ENCODE measurements at places on chromosomes 4 and X.

DNA sequence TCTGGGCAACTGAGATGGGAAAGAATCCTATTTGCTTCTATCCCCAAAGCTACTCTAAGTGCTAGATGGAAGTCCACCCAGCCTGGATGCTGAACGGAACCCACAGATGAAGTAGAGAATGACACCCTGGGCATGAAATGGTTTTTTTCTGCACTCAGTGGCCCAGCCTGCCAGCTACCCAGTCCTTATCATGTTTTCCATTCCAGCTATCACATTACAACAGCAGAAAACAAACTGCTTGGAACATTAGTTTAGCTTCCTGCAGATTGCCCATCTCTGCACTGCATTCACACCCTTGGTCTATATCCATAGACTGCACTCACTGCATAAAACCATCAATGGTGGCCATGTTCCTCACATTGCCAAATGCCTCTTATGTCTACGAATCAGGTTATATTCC is 79.1 kb downstream of the NYX start:
- DNase-seq: no peak

DNA sequence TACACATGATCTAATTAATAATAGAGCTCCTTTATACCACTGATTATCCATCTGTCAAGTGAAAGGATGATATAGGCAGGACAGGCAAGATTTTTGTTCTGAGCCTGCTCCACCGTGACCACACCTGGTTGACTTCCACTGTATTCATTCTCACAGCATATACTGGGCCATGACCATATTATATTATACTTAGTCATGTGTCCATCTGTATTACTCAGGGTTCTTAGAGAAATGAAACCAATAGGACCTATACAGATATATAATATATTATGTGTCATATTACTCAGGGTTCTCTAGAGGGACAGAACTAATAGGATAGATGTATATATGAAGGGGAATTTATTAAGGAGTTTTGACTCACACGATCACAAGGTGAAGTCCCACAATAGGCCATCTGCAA is 675.1 kb downstream of the GRXCR1 start:
- DNase-seq: no peak

DNA sequence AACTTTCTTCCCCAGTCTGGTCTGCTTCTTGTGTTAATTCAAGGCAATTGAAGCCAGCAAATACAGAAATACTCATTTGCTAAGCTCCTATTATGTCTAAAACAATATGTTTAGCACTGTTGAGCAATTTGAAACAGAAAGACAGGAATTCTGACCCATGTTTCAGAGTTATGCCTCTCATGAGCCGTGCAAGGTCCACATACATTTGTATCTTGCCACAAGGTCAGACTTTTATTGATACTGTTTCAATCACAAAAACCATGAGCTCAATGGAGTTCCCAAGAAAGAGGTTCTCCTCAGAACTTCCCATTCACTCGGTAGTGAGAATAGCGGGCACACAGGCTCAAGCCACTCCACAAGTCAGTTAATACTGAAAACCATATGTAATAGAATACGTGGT is 47.6 kb upstream of the SPRY1 start:
- DNase-seq: no peak

GRCh38 chrX:133923113-133923512 is 62.3 kb downstream of the GPC3 start:
- no peak for DNase-seq

- DNase-seq: no peak
Measured at GRCh38 chrX:68681443-68681941, 34.0 kb downstream of the STARD8 start.

Measured in NCI-H2171 (cell line).